Activated naive CD4-positive, alpha-beta T cell treated with anti-CD3 and anti-CD28 coated beads, Interleukin-2, amount 50 U/mL, for 72 hours (primary cell): ENCODE measurements at places on chromosomes 7 and 10. TPM values are rescaled to one million over a fixed set of nuclear protein-coding genes. Genes with fewer than 3 reads are reported as not detected.

The UPF2 gene
- 40.1 TPM for total RNA-seq

The TMEM213 gene
- total RNA-seq, result 0.18 TPM

The RNF148 gene
- total RNA-seq, result not detected

The LRRC4 gene
- total RNA-seq, result 0.51 TPM

The SUPV3L1 gene
- total RNA-seq, result 44.4 TPM

The KIF11 gene
- total RNA-seq, result 57.7 TPM

The CTTNBP2 gene
- total RNA-seq, result not detected

- no peak for DNase-seq
These were observed 527.8 kb downstream of the LRMDA start for GRCh38 chr10:75959209-75959608.

GRCh38 chr7:140049339-140050024 lies 13.3 kb downstream of the PARP12 start:
- DNase-seq, result no peak

- no peak for DNase-seq
These were observed 22.5 kb upstream of the HPS1 start for GRCh38 chr10:98469001-98469931.

DNA sequence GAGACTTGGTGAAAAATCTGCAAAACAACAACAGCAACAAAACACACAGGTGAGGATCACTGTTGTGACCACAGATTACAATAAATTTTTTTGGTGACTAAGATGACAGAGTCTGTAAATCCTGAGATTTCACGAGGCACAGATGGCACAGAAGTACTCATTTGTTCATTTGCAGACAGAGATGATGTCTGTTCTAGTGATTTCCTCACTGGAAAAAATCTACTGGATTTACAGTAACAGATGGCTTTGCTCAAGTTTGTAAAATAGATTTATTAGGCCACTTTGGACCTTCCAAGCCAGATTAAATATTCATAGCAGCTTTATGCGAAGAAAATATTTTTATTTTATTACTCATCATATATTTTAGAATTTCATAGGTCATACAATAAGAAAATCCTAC lies 113.5 kb upstream of the IL6 start:
- DNase-seq, result no peak

- DNase-seq, result no peak
These were observed 81.3 kb downstream of the FOXL3 start for GRCh38 chr7:371119-371778.

- DNase-seq, result no peak
These were observed 30.6 kb upstream of the RAPGEF5 start for GRCh38 chr7:22387583-22387982.

DNA sequence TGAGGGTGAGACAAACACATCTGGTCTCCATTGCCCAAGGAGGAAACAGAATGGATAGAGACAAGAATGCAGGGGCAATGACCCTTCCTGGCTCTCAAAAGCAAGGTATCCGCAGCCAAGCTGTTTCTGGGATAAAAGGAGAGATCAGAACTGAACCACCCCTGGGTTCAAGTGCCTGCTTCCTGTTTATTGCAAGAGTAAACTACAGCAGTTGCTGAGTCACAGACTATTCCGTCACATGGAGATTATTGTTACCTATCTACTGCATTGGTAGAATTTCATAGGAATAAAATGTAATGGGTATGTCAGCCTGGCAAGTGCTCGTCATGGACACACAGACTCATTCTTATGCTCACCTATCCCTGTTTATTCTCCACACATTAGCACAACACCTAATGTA lies 821.6 kb downstream of the GRID1 start:
- DNase-seq, result no peak

DNA sequence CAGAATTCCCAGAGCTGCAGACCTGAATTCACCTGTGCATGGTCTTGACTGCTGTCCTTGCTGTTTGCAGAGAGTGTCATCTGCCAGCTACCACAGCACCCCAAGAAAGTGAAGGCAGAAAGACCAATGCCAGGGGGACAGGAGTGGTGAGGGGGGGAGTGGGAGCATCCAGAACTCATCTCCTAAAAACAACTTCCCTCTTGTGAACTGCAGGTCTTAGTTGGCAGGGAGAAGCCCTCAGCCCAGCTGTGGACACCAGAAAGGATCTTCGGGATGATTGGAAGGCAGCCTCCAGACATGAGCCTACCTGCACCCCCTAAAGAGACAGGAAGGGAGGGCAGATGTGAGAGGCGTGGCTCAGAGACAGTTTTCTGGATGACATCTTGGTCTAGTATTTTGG lies 615.8 kb upstream of the MGMT start:
- DNase-seq, result no peak

- DNase-seq, result peak; percentile 60
These were observed 43.2 kb downstream of the GPAM start for GRCh38 chr10:112140110-112140970.

- no peak for DNase-seq
These were observed 58.4 kb upstream of the ZNRF2 start for GRCh38 chr7:30225863-30226613.

DNA sequence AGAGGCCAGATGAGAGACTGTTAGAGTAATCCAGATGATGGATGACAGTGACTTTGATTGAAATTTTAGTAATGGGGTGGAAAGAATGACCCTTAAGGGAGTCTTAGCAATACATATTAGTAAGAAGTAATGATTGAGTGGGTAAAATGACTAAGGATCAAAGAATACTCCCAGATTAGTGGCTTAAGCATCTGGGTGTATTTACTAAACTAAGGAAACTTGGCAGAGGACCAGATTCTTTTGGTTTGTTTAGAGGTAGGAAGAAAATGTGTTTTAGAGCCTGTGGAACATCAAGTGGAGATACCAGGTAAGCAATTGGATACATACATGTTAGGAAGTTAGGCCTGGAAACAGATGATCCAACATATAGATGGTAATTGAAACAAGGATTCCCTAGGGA lies 58.8 kb upstream of the ADRA2A start:
- DNase-seq, result no peak

GRCh38 chr7:101564778-101565211 lies 64.3 kb downstream of the MYL10 start:
- no peak for DNase-seq

- no peak for DNase-seq
These were observed 84.5 kb downstream of the RNF32 start for GRCh38 chr7:156725073-156725472.

- no peak for DNase-seq
These were observed 174.5 kb downstream of the GFRA1 start for GRCh38 chr10:116098411-116099022.

GRCh38 chr7:2715341-2716231 lies 27.6 kb downstream of the AMZ1 start:
- DNase-seq, result peak; percentile 36

DNA sequence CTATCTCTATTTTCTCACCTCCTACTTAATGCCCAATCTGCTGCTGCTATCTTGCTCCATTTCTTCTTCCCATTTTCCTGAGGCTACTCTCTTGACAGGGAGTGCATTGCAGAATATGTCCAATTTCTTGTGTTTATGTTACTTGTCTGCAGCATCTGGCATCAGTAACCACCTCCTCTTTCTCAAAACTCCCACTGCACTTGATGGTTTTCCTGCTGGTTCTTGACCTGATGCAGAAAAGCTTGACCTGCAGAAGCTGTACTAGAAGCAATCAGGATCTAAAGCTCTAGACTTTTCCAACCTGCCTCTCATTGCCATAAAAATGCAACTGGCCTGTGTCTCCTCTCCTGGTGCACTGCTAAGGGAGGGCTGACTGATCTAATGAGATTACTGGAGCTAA lies 287.8 kb downstream of the ZEB1 start:
- no peak for DNase-seq

DNA sequence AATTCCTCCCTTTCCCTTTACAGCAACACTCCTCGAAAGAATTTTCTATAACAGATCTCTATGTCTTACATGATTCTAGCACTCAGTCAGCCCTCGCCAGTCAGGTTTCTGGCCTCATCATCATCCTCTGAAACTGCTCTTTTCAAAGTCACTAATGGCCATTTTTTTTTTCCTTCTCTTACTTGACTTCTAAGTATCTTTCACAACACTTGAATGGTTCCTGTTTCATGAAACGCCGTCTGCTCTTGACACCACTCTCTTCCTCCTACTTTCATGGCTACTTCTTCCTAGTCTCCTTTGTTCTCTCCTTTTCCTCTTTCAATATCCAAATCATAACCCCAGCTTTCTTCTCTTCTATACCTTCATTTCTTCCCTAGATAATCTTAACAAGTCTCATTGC lies 100.5 kb upstream of the NRP1 start:
- DNase-seq, result no peak

GRCh38 chr10:37703833-37704382 lies 153.5 kb downstream of the ZNF248 start:
- no peak for DNase-seq

GRCh38 chr10:27715505-27715904 lies 30.1 kb downstream of the MKX start:
- no peak for DNase-seq

- DNase-seq, result no peak
These were observed 802.5 kb downstream of the GRM8 start for GRCh38 chr7:126450269-126450671.

DNA sequence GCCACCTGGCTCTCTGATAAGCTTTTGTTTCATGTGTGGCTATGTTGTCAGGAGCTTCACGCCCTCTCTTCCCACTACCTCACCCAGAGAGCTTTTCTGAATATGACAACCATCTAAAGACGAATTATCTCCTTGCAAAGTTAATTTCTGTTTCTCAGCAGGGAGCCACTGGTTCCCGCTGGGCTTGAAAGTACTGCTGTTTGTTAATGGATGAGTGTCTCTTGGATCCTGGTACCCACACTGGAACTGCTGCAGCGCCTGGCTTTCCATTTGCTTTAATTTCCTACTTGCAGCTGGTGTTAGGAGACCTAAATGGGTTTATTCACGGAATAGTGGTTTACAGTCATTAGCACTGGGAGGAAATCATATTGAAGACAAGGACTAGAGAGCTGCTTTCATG lies 267.9 kb upstream of the LRGUK start:
- no peak for DNase-seq

DNA sequence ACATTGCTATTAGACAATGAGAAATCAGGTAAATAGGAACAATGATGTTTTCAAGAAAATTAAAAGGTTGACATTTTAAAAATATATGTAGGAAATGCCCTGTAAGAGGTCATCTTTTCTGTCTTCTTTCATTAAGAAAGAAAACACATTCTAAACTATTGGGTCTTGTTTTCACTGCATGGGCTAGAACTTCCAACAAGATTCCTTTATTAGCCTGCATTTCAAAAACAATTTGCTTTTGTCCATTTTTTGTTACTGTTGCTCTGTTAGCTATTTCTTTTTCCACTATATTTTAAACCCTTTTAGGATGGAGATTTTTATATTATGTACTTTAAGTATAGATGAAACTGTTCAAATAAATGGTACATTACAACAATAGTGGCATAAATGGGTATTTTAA lies 9.2 kb downstream of the REEP3 start:
- no peak for DNase-seq

GRCh38 chr7:106057962-106058927 lies 53.9 kb downstream of the SYPL1 start:
- DNase-seq, result no peak

DNA sequence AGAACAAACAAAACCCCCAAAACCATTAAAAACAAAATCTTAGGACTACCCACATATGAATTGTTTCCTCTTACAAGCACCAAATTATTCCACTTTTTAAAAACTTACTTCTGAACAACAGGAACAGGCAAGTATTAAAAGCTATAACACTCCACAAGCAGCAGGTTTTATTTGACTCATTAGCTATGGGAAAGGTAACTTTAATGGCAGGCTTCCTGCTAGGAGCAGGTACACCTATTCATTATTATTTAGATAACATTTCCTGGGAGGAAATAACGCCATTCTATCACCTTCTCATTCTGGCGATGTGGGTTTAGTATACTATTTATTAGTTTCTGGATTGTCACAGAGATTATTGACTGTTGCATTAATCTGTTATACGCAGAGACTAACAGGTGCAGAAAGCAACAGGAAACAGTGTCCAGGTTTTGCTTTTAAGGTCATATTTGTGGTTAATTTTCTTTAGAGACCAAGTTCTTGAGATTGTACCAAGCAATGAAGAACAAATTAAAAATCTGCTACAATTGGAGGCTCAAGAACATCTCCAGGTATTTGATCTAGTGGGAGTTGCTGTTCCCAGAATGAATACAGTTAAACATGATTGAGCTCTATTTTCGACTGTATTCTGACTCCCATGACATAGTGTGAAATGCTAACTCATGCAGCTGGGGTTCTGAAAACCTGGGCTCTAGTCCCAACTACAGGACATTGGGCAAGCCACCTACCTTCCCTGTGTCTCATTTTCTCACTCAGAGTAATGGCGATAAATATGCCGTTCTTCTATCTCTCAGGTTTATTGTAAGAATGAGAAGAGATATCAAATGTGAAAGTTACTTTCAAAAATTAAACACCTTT lies 2.0 kb downstream of the CPA2 start:
- DNase-seq, result no peak

DNA sequence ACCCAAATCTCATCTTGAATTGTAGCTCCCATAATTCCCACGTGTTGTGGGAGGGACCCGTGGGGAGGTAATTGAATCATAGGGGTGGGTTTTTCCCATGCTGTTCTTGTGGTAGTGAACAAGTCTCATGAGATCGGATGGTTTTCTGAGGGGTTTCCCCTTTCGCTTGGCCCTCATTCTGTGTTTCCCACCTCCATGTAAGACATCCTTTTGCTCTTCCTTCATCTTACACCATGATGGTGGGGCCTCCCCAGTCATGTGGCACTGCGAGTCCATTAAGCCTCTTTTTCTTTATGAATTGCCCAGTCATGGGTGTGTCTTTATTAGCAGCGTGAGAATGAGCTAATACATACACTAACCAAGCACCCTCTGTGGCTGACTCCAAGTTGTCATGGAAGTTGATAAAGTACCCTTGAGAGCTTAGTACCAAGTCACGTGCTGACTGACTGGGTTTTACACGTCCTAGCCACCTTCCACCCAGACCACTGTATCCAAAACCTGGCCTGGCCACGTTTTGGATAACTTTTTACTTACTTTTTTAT lies 614.4 kb downstream of the SDK1 start:
- no peak for DNase-seq

DNA sequence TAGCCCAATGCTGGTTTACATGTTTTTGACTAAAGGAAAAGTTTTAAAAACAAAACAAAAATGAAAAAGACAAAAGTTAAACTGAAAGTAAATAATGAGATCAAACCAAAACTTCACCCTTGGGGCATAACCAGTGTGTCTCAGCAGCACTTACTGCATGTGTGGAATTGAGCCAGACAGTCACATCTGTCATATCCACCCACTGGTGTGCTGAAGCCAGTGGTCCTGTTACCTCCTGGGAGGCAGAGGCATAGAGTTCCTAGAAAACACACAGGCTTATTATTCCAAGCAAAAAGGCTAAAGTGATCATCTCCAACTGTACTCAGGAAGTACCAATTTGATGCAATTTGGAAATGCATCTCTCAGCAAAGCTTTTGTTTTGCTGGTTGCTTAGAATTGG lies 40.4 kb downstream of the ASAH2 start:
- DNase-seq, result no peak

DNA sequence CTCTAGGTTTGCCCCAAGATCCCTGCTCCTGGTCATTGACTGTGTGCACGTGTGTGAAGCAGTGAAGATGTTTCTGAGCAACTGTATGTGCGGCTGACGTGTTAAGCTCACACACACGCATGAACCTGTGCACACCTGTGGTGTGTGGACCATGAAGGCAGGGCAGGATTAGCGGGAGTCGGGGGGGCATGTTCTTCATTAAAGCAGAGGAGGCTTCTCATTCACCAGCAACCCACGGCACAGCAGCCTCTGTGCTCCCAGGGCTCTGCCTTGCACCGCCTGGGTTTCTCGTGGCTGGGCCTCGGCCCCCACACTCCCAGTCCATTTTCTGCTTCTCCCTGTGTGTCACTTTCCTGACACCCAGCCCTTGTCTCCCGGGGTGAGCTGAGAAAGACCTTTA lies 824 bp upstream of the TACR2 start:
- DNase-seq, result no peak

- no peak for DNase-seq
These were observed 21.2 kb upstream of the NPS start for GRCh38 chr10:127527891-127528290.
